ENCODE measurements at places on chromosomes 1 and 21. TPM values are rescaled to one million over a fixed set of nuclear protein-coding genes. Genes with fewer than 3 reads are reported as not detected.

Gene SDE2
- 21.9 TPM for total RNA-seq

Gene PPFIA4
- total RNA-seq = 44.1 TPM

Gene TMEM9
- total RNA-seq = 52.9 TPM

Gene IGSF8
- 54.8 TPM for total RNA-seq

Gene MROH9
- not detected for total RNA-seq

Gene SHISAL2A
- not detected for total RNA-seq

Gene DTL
- total RNA-seq = 6.6 TPM

Gene FLG2
- total RNA-seq = not detected

Gene RNU1-1
- total RNA-seq = under 0.01 TPM

Gene PPP1R15B
- total RNA-seq = 47.6 TPM

Gene SERPINC1
- not detected for total RNA-seq

Gene OR2L2
- 1.6 TPM for total RNA-seq
